NCI-H146 (cell line): ENCODE measurements at places on chromosomes 4 and X.

GRCh38 chr4:173924561-173924960, 358.9 kb downstream of the FBXO8 start:
- DNase-seq: no peak

DNA sequence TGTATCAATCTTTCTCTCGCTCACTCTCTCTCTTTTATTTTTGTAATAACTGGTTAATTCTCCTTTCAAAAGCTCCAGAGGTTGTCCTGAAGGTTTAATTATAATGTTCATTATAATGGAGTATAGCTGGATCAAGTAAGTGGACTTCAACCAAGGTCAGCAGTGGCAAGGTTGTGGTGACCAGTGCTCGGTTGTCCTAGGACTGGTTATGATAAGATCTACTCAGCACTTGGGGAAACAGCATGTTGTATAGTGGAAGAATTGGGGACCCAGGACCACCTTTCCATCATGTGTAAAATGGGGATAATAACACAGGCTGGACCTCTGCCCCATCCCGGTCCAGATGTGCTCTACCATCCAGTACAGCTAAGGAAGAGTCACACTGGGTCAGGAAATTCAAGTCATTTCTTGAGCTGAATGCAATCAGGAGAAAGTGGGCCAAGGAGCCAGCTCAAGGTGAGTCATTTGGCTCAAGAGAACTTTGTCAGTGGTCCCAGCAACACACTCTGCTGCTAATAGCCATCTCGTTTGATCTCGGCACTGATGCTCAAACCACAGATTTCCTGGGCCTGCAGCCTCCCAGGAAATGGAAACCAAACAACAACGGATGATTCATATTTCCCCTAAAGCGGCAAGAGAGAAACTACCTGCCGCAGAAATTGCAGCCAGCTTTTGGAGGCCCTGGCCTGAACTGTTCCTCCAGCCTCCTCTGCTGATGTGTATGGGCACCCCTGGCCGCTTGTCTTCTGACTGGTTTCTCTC, 123.6 kb upstream of the RBPJ start:
- DNase-seq: no peak

DNA sequence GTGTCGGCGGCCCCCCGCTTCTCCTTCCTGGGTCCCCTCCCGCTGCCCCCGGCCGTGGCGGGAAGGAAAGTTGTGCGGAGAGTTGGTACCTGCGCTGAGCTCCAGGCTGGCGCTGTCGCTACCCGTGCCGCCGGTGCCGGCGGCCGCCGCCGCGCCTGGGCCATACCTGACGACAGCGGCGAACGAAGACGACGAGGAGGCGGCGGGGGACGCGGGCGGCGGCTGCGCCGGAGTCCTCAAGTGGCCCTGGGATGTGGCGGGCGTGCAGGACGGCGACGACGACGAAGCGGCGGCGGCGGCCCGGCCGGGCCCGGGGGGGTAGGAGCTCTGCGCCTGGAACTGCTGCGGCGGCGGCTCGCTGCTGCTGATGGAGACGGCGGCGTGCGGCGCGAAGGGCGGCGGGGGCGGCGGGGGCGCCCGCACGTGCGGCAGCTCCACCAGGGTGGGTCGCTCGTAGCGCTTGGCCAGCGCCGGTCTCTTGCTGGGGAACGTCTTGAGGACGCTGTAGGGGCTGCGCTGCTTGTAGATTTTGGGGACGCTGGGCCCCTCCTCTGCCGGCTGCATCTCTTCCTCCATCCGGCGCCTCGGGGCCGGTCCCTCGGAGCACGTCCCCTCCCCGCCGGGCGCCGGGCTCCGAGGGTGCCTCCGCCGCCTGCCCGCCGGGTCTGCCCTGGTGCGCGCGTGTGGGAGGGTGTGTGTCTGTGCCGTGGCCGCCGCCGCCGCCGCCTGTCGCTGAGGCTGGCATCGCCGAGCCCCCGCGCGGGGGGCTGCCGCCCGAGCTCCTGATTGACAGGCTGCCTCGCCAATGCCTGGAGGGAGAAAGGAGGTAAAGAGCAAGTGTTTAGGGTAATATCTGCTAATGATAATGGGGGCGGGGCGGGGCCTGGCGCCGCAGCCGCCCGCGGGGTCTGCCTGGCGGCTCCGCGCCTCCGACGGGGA, 618 bp downstream of the BEND4 start:
- DNase-seq: peak; percentile 42

DNA sequence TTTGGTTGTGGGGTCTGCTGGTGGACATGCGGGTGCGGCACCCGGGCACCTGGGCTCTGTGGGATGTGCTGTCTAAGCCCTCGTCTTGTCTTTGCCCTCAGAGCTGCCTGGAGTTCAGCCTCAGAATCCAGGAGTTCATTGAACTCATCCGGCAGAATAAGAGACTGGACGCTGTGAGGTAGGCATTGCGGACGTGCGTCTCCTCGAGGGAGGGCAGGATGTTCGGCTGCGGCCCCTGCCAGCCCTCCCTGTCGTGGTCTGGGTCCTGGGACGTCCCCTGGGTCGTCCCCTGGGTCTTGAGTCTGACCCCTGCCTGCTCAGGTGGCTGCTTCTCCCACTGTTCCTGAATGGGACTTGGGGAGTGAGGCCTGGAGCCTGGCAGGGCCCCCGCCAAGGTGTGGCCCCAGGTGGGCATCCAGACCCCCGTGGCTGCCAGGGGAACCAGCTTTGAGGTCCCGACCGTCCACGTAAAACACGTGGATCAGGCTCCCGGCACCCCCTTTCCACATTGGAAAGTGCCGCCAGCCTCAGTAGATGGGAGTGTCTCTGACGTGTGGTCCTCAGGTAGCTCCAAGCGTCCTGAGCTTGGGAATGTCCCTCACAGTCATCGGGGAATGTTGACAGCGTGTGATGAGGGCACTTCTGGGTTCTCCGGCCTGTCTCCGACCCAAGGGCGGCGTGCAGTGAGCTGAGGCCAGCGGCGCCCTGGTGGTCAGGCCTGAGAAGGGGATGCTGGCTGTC, 19.3 kb upstream of the UVSSA start:
- DNase-seq: no peak

- DNase-seq: no peak
Measured at GRCh38 chr4:47784222-47784621, 53.6 kb downstream of the CORIN start.

DNA sequence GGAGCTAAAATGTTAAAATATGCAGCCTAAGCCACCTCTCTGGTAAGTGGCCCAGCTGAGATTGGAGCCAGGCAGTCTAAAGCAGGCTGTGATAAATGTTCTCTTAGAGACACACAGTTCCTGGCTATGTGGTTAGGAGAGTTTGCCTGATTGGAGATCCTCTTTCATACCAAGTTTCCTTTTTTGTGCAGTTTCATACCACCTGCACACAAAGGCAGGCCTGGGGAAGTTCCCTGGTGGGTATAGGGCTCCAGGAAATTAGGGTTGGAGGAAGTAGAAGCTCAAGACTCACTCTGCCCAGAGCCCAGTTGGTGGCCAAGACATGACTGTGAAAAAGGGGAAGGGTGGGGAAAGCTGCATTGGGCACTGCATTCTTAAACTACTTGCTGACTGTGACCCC, 16.9 kb downstream of the CYBB start:
- DNase-seq: no peak

DNA sequence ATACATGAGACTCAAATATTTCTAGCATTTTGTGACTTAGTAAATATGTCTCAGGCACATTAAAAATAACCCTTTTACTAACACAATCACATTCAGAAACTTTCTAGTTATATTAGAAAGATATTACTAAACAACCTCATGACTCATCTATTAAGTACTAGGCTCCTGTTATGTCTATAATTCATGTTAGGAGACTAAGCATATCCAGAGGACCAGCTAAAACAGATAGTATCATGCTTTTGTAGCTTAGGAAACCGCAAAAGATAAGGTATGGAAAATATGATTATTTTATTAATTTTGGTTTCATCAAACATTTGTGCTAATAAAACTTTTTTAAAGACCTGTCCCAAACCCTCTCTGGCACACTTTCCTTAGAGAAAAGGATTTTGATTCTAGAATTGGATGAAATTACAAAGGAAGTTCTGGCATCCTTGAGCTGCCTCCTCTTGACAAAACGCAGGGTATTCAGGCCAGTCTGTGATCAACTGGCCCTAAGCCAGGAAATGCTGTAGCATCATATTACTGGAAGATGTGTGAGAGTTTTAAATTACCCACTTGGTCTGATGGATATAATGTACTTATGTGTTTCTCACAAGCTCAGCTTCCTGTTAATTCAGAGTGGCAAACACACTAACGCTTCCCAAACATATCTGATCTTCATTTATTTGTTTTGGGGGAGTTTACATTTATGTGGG, 60.4 kb downstream of the NRK start:
- no peak for DNase-seq

DNA sequence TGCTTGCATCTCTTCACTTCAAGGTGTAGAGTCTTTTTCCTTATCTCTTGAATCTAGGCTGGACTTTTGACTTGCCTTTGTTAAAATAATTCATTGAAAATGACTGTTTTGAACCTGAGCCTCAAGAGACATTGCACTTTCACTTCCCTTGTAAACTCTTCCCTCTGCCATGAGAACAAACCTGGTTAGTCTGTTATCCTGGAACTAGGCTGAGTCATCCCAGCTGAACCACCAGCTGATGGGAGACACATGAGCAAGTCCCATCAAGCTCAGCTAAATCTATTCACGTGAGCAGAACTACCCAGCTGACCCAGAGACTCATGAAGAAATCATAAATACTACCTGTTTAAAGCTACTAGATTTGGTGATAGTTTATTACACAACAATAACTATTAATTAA, 202.3 kb upstream of the CENPE start:
- no peak for DNase-seq

DNA sequence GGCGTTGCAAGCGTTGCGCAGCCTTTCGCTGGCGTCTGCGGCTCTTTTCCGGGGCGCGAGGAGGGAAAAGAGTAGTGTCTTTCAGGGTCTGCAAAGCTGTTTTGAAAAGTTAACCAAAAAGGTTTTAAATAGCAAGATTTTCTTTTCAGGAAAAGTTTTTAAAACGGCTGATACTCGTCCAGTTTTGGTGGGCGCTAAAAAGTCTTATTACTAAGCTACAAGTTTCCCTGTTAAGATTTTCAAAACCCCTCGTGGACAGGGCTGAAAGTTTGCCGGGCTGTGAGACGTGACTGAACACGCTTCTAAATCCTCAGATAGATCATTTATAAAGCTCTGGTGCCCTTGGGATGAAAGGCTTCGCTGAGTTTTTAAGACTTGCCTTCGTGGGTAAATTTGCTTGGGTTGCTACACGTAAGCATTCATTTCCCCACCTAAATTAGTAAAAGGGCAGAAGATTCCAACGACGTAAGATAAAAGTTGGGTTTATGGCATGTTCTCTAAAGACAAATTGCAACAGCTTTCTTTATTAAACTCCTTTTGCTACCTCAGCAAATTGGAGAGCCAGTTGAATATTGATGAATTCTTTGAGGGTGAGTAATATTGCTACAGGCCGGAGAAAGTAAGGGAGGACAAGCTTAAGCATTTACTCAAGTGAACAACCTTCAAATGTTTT, 91.5 kb downstream of the HPRT1 start:
- no peak for DNase-seq

- no peak for DNase-seq
Measured at GRCh38 chr4:144954230-144954629, 143.8 kb downstream of the ANAPC10 start.

DNA sequence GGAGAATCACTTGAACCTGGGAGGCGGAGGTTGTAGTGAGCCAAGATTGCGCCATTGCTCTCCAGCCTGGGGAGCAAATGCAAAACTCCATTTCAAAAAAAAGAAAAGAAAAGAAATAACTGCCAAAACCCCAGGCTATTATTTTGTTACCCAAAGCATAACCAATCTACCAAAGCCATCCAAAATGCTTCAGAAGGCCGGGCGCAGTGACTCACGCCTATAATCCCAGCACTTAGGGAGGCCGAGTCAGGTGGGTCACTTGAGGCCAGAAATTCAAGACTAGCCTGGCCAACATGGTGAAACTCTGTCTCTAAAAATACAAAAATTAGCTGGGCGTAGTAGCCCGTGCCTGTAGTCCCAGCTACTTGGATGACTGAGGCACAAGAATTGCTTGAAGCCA, 49.8 kb downstream of the SMIM31 start:
- DNase-seq: no peak

- DNase-seq: no peak
Measured at GRCh38 chr4:100823066-100823992, 305.5 kb upstream of the EMCN start.

DNA sequence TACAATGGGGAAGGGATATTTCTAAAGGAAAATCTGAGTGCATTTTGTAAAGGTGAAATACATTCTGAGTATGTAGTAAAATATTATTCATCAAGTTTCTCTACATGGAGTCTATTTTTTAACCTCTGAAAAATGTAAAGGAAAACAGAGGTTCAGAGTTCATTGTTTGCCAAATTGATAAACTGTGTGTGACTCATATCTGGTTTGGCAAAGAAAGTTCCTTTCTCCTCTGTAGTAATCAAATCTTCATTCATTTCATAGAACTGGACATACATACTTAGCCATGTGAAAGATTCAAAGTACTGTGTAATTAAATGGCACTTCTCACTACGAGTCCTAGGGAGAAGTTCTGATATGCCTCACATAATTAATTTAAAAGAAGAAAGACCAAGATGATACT, 61.6 kb downstream of the HPGD start:
- no peak for DNase-seq

DNA sequence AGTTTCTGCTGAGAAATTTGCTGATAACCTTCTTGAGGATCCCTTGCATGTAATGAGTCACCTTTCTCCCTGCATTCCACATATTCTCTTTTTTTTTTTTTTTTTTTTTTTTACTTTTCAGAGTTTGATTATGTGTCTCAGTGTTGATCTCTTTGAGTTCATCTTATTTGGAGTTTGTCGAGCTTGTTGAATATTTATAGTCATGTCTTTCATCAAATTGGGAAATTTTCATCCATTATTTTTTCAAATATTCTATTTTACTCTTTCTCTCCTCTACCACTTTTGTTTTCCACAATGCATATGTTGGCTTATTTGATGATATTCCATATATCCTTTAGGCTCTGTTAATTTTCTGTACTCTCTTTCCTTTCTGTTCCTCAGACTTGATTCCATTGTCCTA, 136.1 kb downstream of the MAD2L1 start:
- DNase-seq: no peak

DNA sequence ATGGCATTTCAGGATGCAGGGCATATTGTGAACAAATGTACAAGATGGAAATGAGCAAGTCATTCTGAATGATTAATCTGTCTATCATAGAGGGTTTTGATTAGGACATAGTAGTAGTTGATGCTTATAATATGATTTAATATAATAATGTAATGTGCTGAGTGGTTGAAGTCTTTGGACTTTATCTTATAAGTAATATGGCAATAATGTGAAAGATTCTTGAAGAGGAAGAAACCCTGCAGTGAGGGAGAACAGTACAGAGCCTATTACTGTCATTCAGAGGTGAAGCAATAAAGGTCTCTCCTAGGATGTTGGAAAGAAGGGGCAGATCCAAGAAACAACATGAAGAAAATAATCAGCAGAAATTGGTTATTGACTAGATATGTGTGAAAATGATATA, 16.6 kb downstream of the NFKB1 start:
- DNase-seq: no peak

GRCh38 chr4:10688022-10688421, 3.5 kb upstream of the CLNK start:
- DNase-seq: no peak

- DNase-seq: no peak
Measured at GRCh38 chr4:65865489-65865888, 195.2 kb upstream of the EPHA5 start.
